ENCODE measurements at places on chromosomes 1 and 21. TPM values are rescaled to one million over a fixed set of nuclear protein-coding genes. Genes with fewer than 3 reads are reported as not detected.
A peak's percentile ranks its signal among the peaks of the same experiment; 100 is the strongest.

DNA sequence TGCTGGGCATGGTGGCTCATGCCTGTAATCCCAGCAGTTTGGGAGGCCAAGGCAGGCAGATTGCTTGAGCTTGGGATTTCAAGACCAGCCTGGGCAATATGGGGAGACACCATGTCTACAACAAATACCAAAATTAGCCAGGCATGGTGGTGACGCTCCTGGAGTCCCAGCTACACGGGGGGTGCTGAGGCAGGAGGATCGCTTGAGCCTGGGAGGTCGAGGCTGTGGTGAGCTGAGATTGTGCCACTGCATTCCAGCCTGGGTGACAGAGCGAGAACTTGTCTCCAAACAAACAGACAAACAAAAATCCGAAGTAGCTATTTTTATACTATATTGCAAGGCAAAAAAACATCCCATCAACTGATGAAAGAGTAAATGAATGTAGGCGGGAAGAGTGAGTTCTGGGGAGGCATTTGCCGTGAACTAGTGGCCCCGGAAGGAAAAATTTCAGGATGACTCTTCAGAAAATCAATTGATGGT, 40.6 kb downstream of the NCMAP start:
- peaks cover 9% of the 10 kb centered on the region for H3K27me3 ChIP-seq
- no peak for DNase-seq
- H3K36me3 ChIP-seq = no peaks in the 10 kb centered on the region

DNA sequence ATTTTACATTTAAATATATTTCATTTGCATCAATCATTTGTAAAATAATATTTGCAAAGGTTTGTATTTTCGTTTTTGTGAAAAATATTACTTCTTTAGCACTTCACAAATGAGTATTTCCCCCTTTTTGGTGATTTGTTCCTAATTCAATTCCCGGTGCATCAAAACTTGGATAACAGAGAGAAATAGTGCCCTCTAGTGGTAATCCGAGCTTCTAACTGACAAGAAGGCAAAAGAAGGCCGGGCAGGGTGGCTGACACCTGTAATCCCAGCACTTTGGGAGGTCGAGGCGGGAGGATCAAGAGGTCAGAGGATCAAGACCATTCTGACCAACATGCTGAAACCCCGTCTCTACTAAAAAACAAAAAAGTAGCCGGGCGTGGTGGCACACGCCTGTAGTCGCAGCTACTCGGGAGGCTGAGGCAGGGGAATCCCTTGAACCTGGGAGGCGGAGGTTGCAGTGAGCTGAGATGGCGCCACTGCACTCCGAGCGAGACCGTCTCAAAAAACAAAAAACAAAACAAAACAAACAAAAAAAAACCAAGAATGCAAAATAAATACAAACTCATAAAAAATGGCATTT, 137.7 kb downstream of the COL11A1 start:
- no peaks in the 10 kb centered on the region for H3K27me3 ChIP-seq
- no peak overlapping the region for H3K4me3 ChIP-seq
- no peak overlapping the region for H3K27ac ChIP-seq
- no peak for DNase-seq
- no peaks in the 10 kb centered on the region for H3K36me3 ChIP-seq
- no peaks in the 10 kb centered on the region for H3K4me1 ChIP-seq

Gene C8B
- total RNA-seq = not detected

Gene TMEM269
- total RNA-seq = not detected

DNA sequence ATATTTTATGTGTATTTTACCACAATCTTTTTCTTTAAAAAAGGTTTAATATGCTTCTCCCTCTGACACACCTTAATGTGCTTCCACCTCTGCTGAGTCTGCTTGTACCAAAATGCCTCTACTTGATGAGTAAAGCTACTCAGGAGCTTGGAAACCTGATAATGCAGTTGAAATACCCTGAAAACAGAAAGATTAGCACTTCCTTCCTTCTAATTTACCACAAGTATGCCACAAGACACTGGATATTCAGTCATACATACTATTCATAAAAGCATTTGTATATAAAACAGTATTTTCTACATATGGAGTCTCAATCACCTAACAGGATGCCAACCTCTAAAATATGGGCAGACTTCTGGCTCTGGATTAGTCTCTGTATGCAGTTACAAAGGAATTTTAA, 55.0 kb downstream of the SLC35D1 start:
- H3K4me3 ChIP-seq = no peak overlapping the region
- no peak for DNase-seq
- no peaks in the 10 kb centered on the region for H3K27me3 ChIP-seq

- H3K4me1 ChIP-seq = peaks cover 26% of the 10 kb centered on the region
- no peak overlapping the region for H3K4me3 ChIP-seq
- H3K27ac ChIP-seq = no peak overlapping the region
- peaks cover 12% of the 10 kb centered on the region for H3K36me3 ChIP-seq
- peaks cover 25% of the 10 kb centered on the region for H3K27me3 ChIP-seq
These were observed 2.4 kb upstream of the PDXK start for GRCh38 chr21:43716376-43717165.

Gene FAM163A
- not detected for total RNA-seq

- H3K36me3 ChIP-seq = peaks cover 17% of the 10 kb centered on the region
- H3K4me3 ChIP-seq = no peak overlapping the region
- no peak overlapping the region for H3K27ac ChIP-seq
- H3K4me1 ChIP-seq = no peaks in the 10 kb centered on the region
- H3K27me3 ChIP-seq = no peaks in the 10 kb centered on the region
- no peak for DNase-seq
These were observed 73.1 kb upstream of the EDEM3 start for GRCh38 chr1:184827600-184828368.

GRCh38 chr21:25813917-25814316, 79.1 kb downstream of the GABPA start:
- no peak overlapping the region for H3K4me3 ChIP-seq
- no peaks in the 10 kb centered on the region for H3K36me3 ChIP-seq
- H3K4me1 ChIP-seq = no peaks in the 10 kb centered on the region
- no peak for DNase-seq

GRCh38 chr1:203480525-203481084, 5.0 kb downstream of the PRELP start:
- no peaks in the 10 kb centered on the region for H3K36me3 ChIP-seq
- H3K4me1 ChIP-seq = peaks cover 5% of the 10 kb centered on the region
- peaks cover 14% of the 10 kb centered on the region for H3K27me3 ChIP-seq

Gene PLA2G2F
- not detected for total RNA-seq

- DNase-seq = peak; percentile 77
- peaks cover 84% of the 10 kb centered on the region for H3K4me1 ChIP-seq
- peaks cover 24% of the 10 kb centered on the region for H3K36me3 ChIP-seq
These were observed 948 bp downstream of the SEMA4A start for GRCh38 chr1:156154317-156154749.

- no peak for DNase-seq
- no peak overlapping the region for H3K27ac ChIP-seq
- H3K4me3 ChIP-seq = no peak overlapping the region
- H3K36me3 ChIP-seq = no peaks in the 10 kb centered on the region
- H3K4me1 ChIP-seq = no peaks in the 10 kb centered on the region
These were observed 2.2 kb downstream of the C1QTNF12 start for GRCh38 chr1:1244192-1244811.

DNA sequence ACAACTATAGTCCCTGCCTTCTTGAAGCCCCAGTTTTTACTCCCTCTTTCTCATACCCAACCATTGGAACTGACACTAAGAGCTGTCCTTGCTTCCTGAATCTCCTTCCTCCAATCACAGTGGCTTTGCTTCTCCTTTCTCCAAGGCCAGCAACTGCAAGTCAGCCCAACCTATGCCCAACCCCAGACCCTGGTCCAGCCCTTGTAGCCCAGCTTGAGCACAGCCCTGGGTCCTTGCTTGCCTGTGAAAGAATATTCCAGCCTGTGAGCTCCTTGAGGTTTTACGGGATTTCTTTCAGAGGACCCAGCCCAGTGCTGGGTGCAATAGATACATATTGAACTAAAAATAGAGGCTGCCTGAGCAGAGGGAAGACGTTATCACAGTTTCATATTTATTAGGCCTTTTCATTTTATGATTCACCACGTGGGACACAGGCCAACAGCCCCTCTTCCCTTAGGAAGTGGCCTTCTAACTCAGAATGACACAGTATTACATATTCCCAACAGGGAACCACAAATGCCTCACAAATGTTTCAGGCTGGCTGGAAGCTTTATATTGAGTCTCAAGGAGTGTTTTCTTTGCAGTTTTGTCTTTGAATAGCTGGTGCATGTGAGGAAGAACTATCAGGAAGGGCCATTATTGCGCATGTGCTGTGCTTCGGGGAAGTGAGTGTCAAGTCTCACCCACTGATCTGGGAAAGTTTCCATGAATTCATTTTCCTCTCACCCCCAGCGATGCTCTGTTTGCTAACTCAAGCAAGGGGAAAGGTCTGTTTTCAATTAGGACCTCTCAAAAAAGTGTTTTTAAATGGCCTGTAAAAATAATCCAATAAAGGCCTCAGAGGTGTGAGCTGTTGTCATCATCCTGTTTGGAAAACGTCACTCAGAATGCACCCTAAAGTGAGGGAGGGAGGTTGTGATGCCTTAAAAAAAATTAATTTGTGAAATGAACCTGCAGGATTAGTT, 92.3 kb upstream of the NFIA start:
- H3K4me3 ChIP-seq = no peak overlapping the region
- H3K27ac ChIP-seq = no peak overlapping the region
- no peak for DNase-seq

Gene CCDC17
- 2.5 TPM for total RNA-seq

DNA sequence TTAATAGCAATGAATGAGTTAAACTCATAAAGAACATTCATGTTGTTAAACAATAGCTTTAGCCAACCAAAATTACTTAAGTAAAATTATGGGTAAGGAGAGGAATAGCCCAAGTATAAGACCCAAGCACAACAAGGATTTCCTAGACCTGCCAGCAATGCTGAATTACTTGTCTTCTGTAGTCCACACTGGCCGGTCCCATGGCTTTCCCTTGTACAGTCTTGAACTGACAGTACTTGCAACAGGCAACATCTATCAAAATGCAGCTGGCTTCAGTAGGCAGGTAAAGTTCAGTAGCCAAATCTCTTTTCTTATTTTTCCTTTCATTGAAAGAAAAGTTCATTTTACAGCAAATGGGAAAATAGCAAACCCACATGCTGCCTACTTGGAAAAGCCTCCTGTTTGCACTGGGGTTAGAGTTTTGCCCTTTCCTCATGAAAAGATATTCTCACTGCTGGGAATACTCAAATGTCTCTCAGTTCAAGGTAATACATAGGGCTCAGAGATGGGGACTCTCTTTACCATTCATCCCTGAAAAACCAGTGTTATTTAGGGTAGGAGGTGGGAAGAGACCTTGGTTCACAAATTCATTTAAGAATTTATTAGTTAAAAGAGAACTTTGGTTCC, 222.8 kb downstream of the TTLL7 start:
- no peaks in the 10 kb centered on the region for H3K36me3 ChIP-seq
- no peaks in the 10 kb centered on the region for H3K4me1 ChIP-seq
- no peak for DNase-seq
- no peak overlapping the region for H3K27ac ChIP-seq
- no peaks in the 10 kb centered on the region for H3K27me3 ChIP-seq
- H3K4me3 ChIP-seq = no peak overlapping the region

DNA sequence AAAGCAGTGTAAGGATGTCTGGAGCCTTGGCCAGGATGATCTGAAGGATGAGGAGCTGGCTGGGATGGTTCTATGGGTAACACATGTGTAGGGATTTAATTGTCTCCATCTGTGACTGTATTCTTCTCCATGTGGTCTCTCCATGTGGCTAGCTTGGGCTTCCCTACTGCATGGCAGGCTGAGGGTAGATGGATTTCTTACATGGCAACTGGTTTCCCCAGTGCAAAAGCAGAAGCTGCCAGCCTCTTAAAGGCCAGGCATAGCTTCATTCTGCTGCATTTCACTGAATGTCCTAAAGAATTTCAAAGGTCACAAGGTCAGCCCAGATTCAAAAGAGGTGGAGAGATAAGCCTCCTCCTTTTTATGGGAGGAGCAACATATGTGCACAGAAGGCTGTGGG, 61.7 kb downstream of the XCL2 start:
- H3K4me3 ChIP-seq = no peak overlapping the region
- H3K36me3 ChIP-seq = peaks cover 59% of the 10 kb centered on the region
- no peaks in the 10 kb centered on the region for H3K27me3 ChIP-seq
- H3K27ac ChIP-seq = no peak overlapping the region
- H3K4me1 ChIP-seq = peaks cover 85% of the 10 kb centered on the region
- no peak for DNase-seq

Gene LEPR
- 1.3 TPM for total RNA-seq

DNA sequence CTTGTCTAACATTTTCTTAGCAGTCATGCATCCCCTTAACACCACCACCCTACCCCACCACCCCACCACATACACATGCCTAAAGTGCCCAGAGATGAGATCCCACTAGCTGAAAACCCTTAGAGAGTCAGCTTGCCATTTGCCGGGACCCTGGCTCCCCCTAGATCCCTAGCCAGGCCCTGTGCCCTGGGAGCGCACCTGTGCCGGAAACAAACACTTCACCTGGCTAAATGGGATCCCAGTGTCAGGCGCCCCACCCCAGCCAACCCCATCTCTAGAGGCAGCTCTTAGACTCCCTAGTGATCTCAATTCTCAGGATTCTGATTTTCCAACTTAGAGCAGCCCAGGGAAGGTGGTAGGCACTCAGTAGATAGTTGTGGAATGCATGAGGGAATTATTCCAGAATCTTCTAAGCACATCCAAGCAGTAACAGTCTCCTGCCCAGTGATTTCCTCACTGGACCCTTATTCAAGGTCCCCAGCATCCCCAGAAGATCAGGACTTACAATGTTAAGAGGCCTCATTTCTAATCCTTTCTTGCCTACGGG, 105.2 kb downstream of the LAMC2 start:
- no peak overlapping the region for H3K4me3 ChIP-seq
- H3K36me3 ChIP-seq = no peaks in the 10 kb centered on the region
- no peaks in the 10 kb centered on the region for H3K4me1 ChIP-seq
- H3K27me3 ChIP-seq = no peaks in the 10 kb centered on the region
- DNase-seq = no peak

Gene FAM167B
- 0.78 TPM for total RNA-seq

DNA sequence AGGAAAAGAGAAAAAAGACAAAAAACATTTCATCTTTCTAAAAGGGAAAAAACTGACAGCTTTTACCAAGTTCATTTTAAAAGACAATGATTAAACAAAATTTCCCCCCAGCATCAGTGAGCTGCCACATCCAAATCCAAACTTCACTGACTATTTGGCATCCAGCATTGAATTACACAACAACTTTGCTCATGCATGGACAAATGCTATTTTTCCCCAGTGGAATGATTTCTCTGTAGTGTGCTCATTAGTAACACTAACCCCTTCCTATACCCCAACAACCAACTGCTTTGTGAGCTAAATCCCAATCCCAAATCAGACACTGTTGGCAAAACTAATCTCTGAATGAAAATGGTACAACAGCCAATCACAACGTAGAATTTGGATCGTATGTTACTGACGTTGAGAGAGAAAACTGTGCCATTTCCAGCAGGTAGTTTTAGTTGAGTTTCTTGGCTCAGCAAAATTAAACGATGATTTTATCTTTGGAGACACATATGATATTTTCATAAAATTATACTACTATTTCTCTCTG, 37.9 kb downstream of the PIK3R3 start:
- H3K36me3 ChIP-seq = no peaks in the 10 kb centered on the region
- H3K27me3 ChIP-seq = peaks cover 12% of the 10 kb centered on the region
- no peak for DNase-seq
- no peaks in the 10 kb centered on the region for H3K4me1 ChIP-seq
